ENCODE measurements at places on chromosomes 5 and 9.

- DNase-seq: no peak
These were observed 81.8 kb downstream of the ARSB start for GRCh38 chr5:78903353-78903752.

DNA sequence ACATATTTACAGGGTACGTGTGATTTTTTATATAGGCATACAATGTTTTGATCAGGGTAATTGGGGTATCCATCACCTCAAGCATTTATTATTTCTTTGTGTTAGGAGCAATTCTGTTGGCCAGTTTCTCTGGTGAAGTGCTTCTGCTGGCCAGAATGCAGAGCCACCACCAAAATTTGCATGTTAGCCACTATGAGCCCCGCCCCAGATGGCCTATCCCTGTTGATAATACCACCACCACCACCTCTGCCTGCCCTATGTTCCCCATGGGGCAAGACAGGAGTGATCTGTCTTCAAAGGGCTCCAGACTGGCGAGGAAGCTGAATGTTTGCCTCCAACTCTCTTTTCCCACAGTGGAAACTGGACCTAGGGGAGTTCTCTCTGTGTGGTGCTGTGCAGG is 26.0 kb upstream of the JAK2 start:
- no peak for DNase-seq

DNA sequence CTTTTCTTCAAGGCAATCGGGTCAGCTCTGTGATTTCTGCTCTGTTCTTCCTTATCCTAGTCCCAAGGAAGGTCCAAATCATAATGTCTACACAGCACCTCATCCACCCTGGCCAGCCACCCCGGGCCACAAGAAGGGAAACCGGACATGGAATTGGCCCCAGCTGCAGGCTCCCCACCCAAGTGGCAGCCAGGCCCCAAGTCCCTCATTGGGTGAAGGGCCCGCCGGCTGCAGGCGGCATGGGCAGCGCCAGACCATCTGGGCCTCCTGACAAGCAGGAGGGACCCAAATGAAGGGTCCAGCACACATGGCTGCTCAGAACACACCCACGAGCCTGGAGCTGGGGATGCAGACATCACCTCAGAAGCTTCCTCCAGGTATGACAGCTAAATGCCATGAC is 33.7 kb downstream of the BICD2 start:
- no peak for DNase-seq

- no peak for DNase-seq
These were observed 52.9 kb upstream of the VCAN start for GRCh38 chr5:83418356-83419321.

DNA sequence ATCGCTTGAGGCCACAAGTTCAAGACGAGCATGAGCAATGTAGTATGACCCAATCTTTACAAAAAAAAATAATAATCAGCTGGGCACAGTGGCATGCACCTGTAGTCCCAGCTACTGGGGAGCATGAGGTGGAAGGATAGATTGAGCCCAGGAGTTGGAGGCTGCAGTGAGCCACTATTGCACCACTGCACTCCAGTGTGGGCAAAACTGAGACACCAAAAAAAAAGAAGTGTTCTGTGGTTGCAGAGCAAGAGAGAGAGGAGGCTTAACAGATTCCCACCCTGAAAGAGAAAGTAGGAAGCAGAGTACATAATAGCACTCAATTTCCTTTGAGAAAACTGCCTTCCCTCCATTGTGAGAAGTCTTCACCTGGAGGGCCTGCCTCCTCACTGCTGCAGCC is 52.6 kb downstream of the ALDH7A1 start:
- no peak for DNase-seq

- DNase-seq: no peak
These were observed 22.7 kb upstream of the SH3RF2 start for GRCh38 chr5:145913701-145914100.

DNA sequence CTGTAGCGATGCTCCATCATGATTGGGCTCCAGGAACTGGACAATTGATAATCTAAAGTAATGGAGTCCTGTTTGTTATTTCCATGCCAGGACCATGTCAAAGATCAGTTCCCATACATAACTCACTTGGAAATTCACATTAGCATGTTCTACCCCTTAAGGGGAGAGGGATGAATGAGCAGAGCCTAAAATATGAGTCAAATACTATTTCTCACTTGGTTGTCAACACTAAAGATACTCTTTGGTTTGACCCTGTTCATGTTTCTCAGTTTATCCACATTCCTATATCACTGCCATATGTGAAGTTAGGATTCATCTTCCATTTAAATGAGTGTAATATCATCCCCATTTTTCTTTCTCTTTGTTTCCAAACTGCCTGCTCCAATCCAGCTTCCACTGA is 321.6 kb upstream of the PAPPA start:
- no peak for DNase-seq

GRCh38 chr5:176350416-176350815 is 11.1 kb downstream of the KIAA1191 start:
- DNase-seq: no peak
